ENCODE measurements at places on chromosomes 1 and 21. TPM values are rescaled to one million over a fixed set of nuclear protein-coding genes. Genes with fewer than 3 reads are reported as not detected.

DNA sequence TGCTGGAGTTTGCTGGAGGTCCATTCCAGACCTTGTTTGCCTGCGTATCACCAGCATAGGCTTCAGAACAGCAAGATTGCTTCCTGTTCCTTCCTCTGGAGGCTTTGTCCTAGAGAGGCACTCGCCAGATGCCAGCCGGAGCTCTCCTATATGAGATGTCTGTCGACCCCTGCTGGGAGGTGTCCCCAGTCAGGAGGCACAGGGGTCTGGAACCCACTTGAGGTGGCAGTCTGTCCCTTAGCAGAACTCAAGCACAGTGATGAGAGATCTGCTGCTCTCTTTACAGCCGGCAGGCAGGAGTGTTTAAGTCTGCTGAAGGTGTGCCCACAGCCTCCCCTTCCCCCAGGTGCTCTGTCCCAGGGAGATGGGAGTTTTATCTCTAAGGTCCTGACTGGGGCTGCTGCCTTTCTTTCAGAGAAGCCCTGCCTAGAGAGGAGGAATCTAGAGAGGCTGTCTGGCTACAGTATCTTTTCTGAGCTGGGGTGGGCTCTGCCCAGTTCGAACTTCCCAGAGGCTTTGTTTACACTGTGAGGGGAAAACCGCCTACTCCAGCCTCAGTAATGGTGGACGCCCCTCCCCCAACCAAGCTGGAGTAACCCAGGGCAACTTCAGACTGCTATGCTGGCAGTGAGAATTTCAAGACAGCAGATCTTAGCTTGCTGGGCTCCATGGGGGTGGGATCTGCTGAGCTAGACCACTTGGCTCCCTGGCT, 205.0 kb downstream of the GPR52 start:
- no peak for DNase-seq
- H3K4me3 ChIP-seq = no peak overlapping the region
- peaks cover 6% of the 10 kb centered on the region for H3K4me1 ChIP-seq
- H3K36me3 ChIP-seq = no peaks in the 10 kb centered on the region
- H3K27me3 ChIP-seq = no peaks in the 10 kb centered on the region

DNA sequence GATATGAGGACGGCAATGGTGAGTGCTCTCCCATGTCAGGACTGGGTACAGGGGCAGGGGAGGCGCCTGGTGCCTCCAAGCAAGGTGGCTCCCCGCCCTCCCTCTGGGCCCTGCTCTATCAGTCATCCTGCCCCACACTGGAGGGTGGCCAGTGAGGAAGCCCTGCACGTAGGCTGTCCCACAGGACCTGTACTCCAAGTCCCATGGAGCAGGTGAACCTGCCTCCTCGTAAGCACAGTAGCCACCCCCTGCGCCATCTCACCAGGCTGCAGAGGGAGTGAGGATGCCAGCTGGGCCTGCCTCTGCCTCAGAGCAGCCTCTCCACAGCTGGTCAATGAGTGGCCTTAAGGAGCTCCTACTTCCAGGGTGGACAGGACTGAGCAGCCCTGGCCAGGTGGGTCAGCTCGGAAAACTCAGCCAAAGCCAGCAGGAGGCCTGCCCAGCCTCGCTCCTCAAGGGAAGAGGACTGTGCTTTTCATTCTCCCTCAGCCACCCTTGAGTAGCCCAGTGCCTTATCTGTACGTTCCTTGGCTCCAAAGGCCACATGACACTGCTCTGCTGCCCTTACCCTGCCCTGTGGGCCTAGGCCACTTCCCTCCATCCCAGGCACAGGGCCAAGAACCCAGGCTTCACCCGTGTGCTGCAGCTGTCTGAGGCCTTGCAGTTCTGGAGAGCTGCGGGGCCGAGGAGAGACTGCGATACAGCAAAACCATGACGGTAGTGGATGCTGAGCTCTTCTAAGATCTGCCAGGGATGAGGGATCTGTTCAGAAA, 39.6 kb downstream of the SLC45A1 start:
- DNase-seq = no peak
- H3K4me3 ChIP-seq = no peak overlapping the region
- H3K4me1 ChIP-seq = peaks cover 56% of the 10 kb centered on the region
- H3K36me3 ChIP-seq = peaks cover 76% of the 10 kb centered on the region
- H3K27me3 ChIP-seq = no peaks in the 10 kb centered on the region
- peak overlapping the region; percentile 25 for H3K27ac ChIP-seq

DNA sequence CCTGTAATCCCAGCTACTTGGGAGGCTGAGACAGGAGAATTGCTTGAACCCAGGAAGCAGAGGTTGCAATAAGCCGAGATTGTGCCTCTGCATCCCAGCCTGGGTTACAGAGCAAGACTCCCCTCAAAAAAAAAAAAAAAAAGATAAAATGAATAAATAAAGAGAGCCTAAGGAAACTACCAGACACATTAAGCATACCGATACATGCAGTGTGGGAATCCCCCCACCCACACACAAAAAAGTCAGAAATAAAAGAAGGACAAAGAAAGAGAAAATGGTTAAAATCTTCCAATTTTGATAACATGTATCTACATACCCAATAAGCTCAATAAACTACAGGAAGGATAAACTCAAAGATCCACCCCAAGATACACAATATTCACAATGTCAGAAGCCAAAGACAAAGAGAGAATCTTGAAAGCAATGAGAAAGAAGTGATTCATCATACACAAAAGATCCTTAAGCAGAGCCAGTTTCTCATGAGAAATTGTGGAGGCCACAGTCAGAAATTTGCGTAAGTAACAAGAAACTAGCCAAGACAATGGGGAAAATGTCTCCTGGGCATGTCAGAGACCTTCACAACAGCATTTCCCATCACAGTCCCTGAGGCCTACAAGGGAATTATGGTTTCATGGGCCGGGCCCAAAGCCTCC, 1197.0 kb downstream of the AMY1C start:
- no peaks in the 10 kb centered on the region for H3K36me3 ChIP-seq
- no peak overlapping the region for H3K27ac ChIP-seq
- no peaks in the 10 kb centered on the region for H3K27me3 ChIP-seq
- H3K4me1 ChIP-seq = no peaks in the 10 kb centered on the region
- no peak overlapping the region for H3K4me3 ChIP-seq

GRCh38 chr21:42285569-42286245, 29.5 kb downstream of the TFF3 start:
- H3K36me3 ChIP-seq = peaks cover 81% of the 10 kb centered on the region
- DNase-seq = no peak
- no peaks in the 10 kb centered on the region for H3K4me1 ChIP-seq
- H3K27ac ChIP-seq = no peak overlapping the region

DNA sequence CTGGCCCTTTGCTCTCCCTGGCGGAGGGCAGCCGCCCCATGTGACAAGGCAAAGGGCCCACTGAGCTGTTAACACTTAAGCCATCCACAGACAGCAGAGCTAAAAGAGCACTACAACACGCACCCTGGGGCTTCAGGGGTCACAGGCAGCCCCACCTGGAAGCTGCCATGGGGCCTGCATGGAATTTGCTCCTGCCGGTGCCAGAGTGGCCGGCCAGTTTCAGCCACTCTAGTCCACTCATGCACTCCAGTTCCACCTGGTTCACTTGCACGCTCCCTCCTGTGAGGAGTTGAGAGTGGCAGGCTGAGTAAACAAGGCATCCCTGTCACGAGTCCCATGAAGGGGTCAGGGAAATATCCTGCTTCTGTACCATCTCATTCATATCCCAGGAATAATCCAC, 55.3 kb downstream of the RIMS3 start:
- H3K27me3 ChIP-seq = no peaks in the 10 kb centered on the region
- no peak overlapping the region for H3K4me3 ChIP-seq
- no peak overlapping the region for H3K27ac ChIP-seq
- H3K4me1 ChIP-seq = no peaks in the 10 kb centered on the region
- H3K36me3 ChIP-seq = no peaks in the 10 kb centered on the region

GRCh38 chr1:13228343-13228781, 2.4 kb upstream of the PRAMEF18 start:
- H3K4me3 ChIP-seq = no peak overlapping the region
- DNase-seq = no peak
- H3K27ac ChIP-seq = no peak overlapping the region
- H3K27me3 ChIP-seq = peaks cover 30% of the 10 kb centered on the region

DNA sequence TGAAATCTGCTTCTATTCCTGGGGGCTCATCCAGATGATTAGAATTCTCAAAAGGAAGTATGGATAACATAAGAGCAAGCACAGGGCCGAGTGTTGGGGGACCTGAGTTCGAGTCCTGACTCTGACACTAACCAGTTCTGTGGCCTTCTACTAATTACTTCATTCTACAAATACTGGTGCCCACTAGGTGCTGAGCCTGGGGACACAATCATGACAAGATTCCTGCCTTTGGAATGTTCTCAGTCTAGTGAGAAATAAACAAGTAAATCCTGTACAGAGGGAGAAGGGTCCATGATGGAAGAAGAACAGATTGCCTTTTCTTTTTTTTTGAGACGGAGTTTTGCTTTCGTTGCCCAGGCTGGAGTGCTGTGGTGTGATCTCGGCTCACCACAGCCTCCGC, 2.2 kb upstream of the NUAK2 start:
- H3K4me3 ChIP-seq = no peak overlapping the region
- peaks cover 15% of the 10 kb centered on the region for H3K4me1 ChIP-seq
- no peak for DNase-seq
- H3K27me3 ChIP-seq = peaks cover 22% of the 10 kb centered on the region
- H3K36me3 ChIP-seq = no peaks in the 10 kb centered on the region
- no peak overlapping the region for H3K27ac ChIP-seq

Gene RNU1-2
- 2,260 TPM for total RNA-seq

Gene ASTN1
- total RNA-seq = 0.75 TPM

GRCh38 chr1:84940481-84940880, 47.5 kb upstream of the LPAR3 start:
- no peak overlapping the region for H3K4me3 ChIP-seq
- H3K4me1 ChIP-seq = no peaks in the 10 kb centered on the region
- H3K27me3 ChIP-seq = peaks cover 4% of the 10 kb centered on the region
- no peak for DNase-seq

DNA sequence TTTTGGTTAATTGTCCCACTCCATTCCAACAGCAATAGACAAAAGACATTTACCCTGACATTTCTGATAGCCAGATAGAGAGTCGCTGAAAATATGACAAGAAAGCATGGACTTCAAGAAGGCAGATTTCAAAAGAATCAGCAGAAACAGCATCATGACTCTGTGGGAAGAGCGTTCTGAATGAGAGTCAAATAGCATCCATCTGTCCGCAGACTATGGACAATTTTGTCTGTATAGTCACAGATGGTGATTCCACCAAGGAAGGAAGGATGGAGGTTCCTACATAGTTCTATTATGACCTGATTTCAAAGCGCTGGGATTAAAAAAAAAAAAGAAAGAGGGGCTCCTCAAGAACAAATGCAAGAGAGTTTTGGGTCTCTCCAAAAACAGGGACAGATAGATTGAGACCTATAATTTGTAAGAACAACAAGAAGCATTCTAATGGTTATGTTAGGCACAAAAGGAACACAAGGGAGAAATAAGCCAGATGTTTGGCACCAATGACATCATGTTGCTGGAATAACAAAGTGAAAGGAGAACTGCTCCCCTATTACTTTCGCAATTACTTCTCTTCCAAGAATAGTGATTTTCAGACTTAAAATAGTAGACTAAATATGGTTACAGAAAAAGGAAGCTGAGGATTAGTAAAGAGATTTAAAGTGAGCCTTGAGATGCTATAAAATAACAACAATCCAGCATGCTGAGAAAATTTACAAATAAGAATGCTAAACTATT, 28.5 kb downstream of the NIBAN1 start:
- H3K4me1 ChIP-seq = peaks cover 59% of the 10 kb centered on the region
- H3K4me3 ChIP-seq = no peak overlapping the region
- DNase-seq = no peak
- no peaks in the 10 kb centered on the region for H3K36me3 ChIP-seq
- H3K27ac ChIP-seq = peak overlapping the region; percentile 49
- H3K27me3 ChIP-seq = no peaks in the 10 kb centered on the region

Gene CDK11A
- 20.0 TPM for total RNA-seq

DNA sequence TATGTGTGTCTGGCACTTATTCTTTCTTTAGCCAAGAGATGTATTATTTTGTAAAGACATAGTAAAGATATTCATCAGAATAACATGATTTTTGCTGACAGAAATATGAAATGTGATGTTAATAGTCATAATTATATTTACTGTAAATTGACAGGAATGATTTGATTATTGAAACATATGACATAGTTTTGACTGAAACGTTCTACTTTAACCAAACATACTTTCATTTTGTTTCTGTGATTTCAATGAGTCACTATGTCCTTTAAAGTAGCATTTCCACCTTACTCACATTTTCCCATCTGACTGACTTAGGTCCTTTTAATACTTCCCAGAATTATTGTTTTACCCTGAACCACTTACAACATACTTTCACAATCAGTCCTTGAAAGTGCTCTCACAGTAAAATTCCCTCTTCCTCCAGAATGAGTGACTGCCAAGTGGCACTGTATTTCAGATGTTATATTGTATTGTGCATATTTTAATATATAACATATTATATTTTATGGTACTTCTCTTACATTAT, 437.9 kb downstream of the NCAM2 start:
- H3K4me1 ChIP-seq = no peaks in the 10 kb centered on the region
- H3K27me3 ChIP-seq = no peaks in the 10 kb centered on the region
- no peak for DNase-seq
- no peak overlapping the region for H3K27ac ChIP-seq
- no peak overlapping the region for H3K4me3 ChIP-seq

Measured in heart right ventricle (tissue), 16 donors.